ENCODE measurements at places on chromosomes 3 and 15.

- DNase-seq: no peak
Observed at GRCh38 chr15:37133602-37134001, 33.3 kb upstream of the MEIS2 start.

- peak; percentile 13 for DNase-seq
Observed at GRCh38 chr15:70762469-70763119, 764 bp downstream of the UACA start.

DNA sequence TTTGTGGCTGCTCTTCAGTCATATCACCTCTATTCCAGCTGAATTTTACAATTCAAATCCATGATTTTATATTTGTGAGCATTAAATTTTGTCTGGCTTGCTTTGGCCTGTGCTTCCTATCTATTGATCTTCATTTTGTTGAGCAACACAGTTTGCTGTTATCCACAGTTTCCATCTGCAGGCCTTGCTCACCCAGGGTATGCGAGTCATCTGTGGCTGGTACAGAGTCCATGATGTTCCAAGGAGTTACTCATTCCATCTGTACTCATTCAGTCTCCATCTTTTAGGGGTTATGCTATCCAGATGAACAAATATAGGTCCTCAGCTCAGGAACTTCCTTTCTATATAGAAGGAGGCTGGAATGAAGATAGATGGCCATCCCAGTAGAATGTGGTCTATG lies 70.1 kb upstream of the CCK start:
- DNase-seq: no peak

DNA sequence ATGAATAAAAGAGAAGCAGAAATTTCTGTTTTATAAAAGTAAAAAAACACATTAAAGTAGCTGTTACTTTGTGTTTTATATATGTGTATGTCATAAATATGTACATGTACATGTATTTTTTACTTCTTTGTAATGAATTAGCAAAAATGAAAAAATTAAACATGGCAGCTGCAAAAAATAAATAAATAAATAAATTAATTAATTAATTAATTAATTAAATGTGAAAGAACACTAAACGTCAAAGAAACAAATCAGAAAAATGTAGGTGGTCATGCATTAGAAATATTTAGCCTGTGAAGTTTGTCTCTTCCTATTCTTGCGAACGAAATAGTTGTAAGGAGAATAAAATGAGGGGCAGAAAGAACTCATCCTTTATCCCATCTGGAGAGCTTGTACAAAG lies 357.0 kb downstream of the ZIC4 start:
- no peak for DNase-seq

DNA sequence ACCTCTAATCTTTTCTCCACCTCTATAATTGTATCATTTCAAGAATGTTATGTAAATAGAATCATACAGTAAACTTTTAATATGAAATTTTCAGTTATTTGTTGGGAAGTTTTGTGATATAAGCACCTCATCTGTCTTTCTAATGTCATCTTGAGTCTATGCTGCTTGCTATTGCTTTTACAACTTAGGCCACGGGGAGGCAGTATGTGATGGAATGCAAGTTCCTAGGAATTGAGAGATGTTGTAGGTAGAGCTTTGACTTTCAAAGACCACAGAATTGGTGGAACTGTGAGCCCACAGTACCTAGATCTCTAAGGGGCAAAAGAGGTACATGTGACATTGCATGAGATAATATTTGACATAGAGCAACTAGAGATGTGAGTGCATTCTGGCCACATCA lies 328.3 kb downstream of the MFSD1 start:
- DNase-seq: no peak

GRCh38 chr3:152977366-152977765 lies 142.4 kb downstream of the P2RY1 start:
- DNase-seq: no peak

DNA sequence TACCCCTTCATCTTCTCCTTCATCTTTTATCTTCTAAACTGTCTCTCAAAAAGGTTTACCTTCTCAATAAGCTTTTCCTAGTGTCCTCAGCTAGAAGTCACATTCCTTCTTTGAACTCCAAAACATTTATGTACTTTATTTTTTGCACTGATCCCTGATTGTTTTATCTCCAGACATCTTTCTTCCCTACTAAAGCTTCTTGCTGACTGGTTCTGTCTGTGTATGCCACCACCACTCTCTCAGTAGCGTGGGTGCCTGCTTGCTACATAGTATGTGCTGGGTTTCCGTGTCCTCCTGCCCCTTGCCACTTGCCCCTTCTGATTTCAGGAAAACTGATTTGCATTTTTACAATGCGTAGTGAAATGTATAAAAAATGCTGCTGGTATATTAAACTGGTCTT lies 24.0 kb downstream of the GTF2E1 start:
- DNase-seq: no peak

GRCh38 chr3:157122116-157122515 lies 37.8 kb downstream of the CCNL1 start:
- DNase-seq: no peak
